ENCODE measurements at places on chromosomes 11 and 22.

DNA sequence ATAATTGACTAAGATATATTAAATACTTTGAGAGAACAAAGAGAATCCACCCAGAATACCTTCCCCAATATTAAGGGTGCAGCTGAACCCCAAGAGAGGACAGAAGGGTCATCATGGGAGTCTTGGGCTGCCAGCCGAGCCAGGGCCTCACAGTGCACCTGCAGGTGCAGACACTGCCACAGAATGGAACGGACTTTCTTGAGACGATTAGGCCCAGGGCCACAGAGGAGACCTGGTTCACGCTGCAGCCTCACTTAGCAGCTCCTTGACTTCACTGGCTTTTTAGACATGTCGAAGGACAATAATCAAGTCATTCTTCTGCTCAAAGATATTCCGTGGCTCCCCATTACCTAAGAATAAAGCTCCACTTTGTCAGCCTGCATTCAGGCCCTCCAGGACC, 100.6 kb downstream of the PHF21B start:
- no peak for DNase-seq

DNA sequence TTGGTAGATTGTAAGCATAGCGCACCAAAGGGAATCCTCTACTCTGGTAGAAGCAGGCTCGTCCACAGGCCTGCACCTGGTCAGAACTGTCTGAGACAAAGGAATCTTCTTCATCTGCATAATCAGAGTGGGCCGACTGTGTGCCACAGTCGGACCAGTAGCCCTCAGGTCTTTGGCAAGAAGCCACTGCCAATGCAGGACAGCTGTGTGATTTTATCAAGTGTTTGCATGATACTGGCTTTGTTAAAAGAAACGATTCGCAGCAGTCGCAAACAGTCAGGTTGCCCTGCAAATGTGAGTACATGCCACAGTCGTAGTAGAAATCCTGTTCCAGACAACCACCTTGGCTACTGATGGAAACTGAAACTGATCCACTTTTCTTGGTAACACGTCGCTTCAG, 4.9 kb upstream of the CCDC34 start:
- DNase-seq: no peak

GRCh38 chr22:38758276-38758945, 2.6 kb upstream of the SUN2 start:
- DNase-seq: peak; percentile 53

DNA sequence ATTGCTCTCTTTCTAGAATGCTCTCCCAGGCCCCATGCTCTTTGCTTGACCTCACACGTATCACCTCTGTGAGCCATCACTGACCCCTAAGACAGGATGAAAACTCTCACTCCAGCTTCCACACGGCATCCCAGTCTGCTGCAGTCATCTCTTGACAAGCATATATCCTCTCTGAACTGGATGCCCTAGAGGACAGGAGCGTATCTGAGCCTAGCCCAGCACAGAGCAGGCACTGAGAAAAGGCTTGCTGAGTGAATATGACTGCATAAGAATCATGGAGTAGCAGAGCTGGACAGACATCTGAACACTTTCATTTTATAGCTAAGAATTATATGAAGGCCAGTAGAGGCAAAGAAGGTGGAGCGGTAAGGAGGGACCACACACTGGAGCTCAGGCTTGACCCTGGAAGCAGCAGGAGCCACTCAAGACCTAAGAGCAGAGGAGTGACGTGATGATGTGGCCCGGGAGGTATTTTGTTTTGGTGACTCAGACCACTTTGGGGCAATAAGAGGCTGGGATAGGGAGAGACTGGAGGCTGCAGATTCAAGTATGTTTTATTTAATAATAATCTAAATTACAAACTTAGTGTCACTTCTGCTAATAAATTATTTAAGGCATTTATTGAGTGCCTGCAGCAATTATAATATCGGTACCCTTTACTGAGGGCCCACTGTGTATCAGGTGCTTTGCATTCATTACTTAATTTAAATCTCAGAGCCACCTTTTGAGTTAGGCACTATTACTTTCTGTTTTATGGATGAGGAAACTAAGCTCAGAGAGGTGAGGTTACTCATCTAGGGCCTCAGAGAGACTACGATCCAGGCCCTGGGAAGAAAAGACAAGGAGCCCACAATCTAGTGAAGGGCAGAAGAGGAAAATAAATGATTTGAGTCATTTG, 42.6 kb downstream of the MAP6 start:
- no peak for DNase-seq

GRCh38 chr11:126109941-126110731, 47.5 kb upstream of the CDON start:
- DNase-seq: no peak

DNA sequence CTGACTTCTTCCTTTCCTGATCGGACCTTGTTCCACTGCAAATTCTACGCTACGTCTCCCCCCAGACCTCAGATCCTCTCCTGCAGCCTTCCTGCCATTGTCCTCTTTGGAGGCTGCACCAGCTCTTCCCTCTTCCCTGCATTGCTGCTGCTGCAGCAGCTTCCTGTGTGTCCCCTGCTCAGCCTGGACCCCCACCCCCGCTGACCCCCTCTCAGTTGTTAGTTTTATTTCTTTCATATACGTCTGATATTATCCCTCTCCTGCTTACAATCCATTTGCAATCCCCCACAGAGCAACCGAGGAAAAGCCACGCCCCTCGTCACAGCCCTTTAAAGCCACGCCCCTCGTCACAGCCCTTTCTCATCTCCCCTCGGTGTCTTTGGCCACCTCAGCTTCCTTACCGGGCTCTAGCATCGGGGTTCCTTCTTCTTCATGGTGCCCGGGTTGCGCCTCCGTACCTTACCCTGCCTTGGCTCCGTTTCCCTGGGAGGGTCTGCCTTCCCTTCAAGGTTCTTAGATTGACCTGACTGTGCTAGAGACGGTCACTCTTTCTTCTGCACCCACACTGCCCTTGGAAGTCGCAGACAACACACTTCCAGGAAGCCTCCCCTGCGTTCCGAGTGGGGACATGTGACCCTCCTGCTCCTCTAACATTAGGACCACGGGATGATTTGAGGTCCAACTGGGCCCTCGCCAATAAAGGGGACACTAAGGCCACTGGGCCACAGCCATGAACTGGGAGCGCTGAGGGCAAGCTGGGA, 4.8 kb downstream of the MRGPRG start:
- DNase-seq: no peak

GRCh38 chr11:61477727-61478148, 30.8 kb upstream of the LRRC10B start:
- peak; percentile 49 for DNase-seq

GRCh38 chr11:65516135-65516968, 8.5 kb upstream of the SCYL1 start:
- DNase-seq: no peak

DNA sequence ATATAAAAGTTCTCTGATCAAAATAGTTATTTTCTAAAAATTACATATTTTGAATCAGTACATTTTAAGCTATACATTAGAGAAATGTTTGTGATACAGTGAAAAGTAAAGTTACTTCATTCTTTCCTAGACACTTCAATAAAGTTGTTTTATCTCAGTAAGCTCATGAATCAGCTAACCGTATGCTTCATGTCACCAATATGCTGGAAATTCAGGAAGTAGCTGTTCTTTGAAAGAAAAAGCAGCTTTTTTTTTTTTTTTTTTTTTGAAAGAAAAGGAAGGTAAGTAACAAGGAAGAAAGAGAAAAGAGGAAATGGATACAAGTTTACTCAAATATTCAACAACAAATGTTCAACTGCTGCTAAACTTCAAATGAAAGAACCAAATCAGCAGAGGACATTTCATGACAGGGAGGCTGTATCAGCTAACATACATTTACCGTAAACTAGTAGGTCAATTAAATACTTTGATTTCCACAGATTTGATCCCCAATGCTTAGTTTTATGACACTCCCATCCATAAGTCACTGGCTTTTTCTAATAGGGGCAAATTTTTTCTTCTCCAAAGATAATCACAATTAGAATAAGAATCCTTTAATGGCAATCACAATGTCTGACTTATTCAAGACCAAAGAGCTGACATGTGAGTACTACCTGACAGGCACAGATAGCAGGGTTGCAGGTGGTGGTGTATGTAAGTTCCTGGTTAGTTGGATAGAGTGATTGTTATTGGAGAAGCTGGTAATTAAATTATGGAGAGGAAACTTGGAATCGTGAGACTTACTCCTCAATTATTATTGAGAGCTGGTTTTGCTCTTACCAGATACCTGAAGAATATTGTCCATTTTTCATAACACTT, 754 bp downstream of the OR52A1 start:
- DNase-seq: no peak

GRCh38 chr11:69240332-69241074, 53.5 kb upstream of the MYEOV start:
- no peak for DNase-seq

- no peak for DNase-seq
Measured at GRCh38 chr11:93653080-93653479, 8.4 kb upstream of the CEP295 start.

DNA sequence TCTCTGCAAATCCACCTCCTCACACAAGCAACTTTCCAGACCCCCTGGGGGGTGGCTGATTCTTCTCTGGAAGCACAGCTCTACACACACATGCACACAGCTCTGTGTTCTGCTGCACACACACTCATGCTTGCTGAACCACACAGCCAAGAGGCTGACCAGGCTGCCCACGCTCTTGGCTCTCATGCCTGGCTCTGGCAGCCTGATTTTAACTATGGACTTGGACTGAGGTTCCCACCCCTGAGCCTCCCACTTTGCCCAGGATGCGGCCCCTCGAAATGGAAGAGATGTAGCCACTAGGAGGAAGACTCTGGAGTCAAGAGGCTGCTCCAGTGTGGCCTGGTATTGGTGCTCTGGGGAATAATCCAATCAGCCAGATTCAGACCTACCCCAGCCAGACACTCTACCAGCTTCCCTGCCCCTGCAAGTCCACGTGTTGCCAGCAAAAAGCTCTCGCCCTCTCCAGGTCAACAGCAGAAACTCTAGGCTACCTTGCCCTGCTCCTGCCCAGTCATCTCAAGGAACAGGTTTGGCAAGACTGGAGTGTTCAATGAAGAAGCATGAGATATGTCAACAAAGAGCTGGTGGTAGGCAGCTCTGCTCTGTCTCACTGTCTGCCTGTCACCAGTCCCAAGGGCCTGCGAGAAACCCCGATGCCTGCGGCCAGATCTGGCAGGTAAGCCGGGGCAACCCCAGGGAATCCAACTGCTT, 8.8 kb upstream of the CASTOR1 start:
- DNase-seq: no peak

DNA sequence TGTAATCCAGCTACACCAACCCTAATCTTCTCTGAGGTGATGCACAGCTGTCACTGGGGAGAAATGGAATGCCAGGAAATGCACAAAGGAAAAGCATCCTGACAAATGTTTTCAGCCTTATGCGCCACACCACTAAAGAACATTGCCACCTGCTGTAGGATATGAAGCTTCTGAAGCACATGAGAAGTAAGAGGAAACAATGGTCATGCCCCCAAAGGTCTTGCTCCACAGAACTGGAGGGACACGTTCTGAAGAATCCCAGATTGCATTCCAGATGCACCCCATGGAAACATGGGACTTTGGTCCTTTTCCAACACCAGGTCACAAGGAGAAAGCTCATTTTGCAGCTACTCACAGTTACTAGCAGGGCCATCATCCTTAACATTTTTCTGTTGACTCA, 48.7 kb upstream of the ZBED5 start:
- DNase-seq: no peak

- DNase-seq: no peak
Measured at GRCh38 chr22:43351966-43352345, 8.8 kb upstream of the SCUBE1 start.

GRCh38 chr11:78809931-78810541, 235.4 kb upstream of the NARS2 start:
- DNase-seq: no peak

- no peak for DNase-seq
Measured at GRCh38 chr22:46909237-46910030, 147.0 kb downstream of the TBC1D22A start.

GRCh38 chr11:59556917-59557348, 45.6 kb downstream of the OR4D9 start:
- DNase-seq: no peak

DNA sequence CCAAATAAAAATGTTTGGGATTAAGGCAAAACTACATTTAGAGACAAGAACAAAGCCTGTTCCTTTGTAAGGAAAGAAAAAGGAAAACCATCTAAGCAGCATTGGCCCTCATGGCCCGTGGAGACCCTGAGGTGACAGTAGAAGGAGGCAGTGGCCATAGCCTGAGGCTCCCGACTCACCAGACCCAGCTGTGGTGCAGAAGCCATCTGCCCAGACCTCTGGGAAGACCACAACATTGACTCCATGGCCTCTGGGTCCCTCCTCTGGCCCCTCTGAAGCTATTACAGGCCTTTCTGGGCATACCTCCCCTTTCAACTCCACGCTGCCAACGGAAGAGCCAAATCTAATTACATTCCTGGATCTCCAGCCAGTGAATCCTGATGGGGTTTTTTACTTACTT, 6.4 kb downstream of the PRAME start:
- DNase-seq: no peak

DNA sequence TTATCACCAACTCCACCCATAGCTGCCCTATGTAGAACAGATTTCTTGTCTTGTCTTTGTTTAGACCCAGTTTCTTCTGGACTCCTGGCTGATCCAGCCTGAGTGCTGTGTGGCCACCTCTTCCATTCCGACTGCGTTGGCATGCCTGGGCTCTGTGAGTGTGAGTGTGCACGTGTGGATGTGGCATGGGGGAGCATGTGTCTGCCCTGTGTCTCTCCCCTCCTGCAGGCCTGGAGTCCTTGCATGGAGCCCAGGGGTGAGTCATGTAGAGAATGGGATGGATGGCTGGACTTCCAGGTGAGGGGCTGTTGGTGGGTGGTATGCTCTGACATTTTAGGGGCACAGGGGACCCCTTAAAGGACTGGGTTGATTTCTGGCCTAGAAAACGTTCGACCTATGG, 194.7 kb downstream of the GRIK4 start:
- DNase-seq: no peak

DNA sequence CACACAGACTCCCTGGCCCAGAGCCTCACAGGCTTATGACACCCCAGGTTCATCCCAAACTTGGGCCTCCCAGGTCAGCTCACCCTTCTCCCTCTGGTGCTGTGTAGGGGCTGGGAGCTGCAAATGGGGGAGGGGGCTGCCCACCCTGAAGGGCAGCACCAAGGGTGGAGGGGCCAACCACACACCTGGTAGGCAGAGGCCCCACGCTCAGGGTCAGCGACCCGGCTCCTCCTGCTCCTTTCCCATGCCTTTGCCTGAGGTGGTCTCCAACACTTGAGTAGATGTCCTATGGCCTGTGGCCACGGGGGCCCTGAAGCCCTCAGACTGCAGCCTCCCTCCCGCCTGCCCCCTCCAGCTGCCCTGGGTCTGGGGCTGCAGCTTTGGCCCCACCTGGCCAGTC, 3.4 kb downstream of the DGCR6 start:
- no peak for DNase-seq

Measured in activated gamma-delta T cell treated with anti-CD3 and anti-CD28 coated beads, Interleukin-2, amount 50 U/mL, for 16 hours (primary cell).